BJ (cell line): ENCODE measurements at places on chromosomes 2 and 18. TPM values are rescaled to one million over a fixed set of nuclear protein-coding genes. Genes with fewer than 3 reads are reported as not detected.

Gene IL1R1
- 37.3 and 43.4 TPM in 2 replicates for polyA plus RNA-seq

DNA sequence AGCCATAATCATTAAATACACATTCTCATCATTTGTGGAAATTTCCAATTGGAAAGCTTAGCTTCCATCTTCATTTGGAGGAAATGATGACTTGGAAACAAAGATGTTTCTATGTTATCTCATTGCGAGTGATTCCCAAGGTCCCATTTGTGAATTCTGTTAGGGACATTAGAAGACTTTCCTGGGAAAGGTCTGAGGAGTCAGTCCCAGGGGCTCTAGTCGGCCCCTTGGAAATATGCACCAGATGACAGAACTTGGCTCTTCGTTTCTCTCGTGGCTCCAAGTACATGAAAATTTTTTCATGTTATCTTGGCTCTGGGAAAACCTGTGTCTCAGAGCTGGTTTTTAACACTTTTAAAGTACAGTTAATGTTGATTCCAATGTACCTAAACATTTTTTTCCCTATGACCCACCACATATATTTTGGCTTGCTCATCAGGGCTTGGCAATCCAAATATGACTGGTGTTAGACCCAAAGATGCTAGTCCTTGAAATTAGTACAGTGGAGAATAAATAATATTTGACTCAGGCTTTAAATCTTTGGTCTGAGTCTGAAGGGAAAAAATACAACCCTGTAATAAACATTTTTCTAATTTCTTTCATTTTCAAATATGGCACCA is 15.4 kb upstream of the CAVIN2 start:
- no peak for DNase-seq

- DNase-seq: no peak
Observed at GRCh38 chr2:7706791-7707190, 789.6 kb downstream of the RNF144A start.

DNA sequence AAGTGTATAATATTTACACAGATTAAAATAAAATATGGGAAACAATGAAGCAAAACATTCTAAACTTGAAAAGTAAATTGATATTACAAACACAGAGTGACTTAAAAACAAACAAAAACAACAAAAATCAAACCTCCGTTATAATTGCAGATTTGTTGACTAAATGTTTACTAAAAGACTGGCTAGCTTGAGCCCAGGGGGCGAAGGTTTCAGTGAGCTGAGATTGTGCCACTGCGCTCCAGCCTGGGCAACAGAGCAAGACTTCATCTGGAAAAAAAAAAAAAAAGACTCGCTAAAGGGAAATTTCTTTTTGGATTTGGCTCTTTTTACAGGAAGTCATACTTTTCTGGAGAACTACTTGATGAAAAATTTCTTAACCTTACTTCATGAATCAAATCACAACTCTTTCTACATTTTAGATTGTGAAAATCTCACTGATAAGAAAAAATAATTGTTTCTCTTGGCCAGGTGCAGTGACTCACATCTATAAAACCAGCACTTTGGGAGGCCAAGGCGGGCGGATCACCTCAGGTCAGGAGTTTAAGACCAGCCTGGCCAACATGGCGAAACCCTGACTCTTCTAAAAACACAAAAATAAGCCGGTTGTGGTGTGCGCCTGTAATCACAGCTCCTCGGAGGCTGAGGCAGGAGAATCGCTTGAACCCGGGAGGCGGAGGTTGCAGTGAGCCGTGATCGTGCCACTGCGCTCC is 9.7 kb downstream of the TFPI start:
- no peak for DNase-seq

- DNase-seq: no peak
Observed at GRCh38 chr2:74894272-74894981, 60.5 kb downstream of the HK2 start.

DNA sequence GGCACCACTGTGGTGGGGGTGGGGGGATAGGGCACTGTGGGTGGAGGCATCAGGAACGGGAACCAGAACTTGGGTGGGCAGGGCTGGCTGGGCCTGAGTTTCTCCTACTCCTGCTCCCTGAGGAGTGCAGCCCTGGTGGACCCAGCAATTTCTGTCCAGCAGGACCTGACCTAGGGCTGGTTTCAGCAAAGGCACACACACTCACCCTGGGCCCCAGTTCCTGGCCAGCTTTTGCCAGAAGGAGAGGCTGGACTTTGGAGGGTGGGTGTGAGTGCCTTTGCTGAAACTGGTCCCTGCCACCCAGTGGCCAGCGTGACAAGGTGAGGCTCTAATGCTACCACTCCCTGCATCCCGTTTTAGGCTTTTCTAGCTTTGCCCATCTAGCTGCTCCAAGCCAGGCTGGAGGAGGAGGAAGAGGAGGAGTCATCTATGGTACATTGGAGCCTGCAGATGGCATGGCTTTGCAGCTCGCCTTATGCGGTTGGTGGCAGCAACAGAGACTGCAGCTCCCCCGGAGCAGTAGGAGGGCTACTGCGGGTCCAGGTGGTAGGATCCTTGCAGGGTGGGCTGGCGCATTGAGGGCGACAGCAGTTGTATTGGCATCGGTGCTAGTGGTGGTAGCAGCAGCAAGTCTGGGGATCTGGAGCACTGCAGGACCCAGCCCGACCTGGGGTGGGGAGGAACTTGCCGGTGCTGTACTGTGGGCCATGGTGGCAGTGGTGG is 40.4 kb upstream of the IMP4 start:
- no peak for DNase-seq

Gene GAREM2
- 1.3 and 2.3 TPM in 2 replicates for polyA plus RNA-seq

- no peak for DNase-seq
Observed at GRCh38 chr18:13446610-13447461, 228.3 kb downstream of the LDLRAD4 start.

GRCh38 chr2:180205621-180206235 is 198.6 kb upstream of the CWC22 start:
- no peak for DNase-seq

- no peak for DNase-seq
Observed at GRCh38 chr2:161420406-161421074, 4.4 kb downstream of the TBR1 start.

Gene CYRIA
- not detected in 2 replicates for polyA plus RNA-seq

DNA sequence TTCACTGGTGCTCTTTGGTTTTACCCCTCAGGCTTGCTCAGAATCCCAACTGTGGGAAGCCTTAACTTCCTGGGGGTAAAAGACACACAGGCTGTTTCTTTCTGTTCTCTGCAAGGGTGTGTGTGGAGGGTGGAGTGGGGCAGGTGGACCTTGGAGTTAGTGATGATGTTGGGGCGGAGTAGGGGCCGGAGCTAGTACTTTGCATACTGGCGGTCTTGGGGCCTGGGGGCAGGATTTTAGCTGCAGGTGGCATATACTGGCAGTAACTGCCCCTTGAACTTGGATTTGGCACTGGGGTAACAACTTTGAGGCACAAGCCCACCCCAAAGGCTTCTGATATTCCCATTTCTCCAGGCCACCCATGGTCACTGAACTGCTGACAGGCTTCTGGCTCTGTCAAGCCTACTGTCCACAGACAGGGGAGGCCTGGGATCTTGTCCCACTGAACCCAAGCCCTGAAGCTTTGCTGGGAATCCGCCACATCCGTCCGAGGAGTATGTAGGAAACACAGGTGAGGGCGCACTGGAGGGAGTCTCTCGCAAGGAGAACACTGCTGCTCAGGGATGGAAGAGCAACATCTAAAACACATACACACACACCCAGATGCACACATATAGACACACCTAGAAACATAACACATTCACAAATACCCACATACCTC is 258.9 kb downstream of the DYSF start:
- DNase-seq: no peak

Gene SLC19A3
- 0.27 TPM in 1 of 2 replicates, not detected in the other for polyA plus RNA-seq

Gene LONRF2
- 0.02 and 0.04 TPM in 2 replicates for polyA plus RNA-seq

Gene TMEM163
- not detected in 2 replicates for polyA plus RNA-seq

DNA sequence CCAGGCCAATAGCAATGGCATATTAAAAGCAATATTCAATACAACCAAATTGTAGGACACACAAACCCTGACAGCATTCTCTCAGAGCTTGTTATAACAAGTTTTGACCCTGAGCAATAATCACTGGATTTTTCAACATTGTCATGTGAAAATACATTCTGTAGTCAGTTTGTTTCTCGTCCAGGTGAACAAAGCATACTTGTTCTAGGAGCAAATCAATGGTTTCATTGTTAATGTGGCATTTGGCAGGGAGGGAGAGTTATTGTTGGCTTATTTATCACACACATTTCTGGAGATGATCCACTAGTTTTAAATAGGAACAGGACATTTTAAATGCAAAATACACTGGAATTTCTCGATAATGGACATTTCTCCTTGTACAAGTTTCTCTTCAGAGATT is 69.9 kb upstream of the L3MBTL4 start:
- DNase-seq: no peak

GRCh38 chr18:5973099-5973498 is 77.8 kb upstream of the TMEM200C start:
- DNase-seq: no peak

- DNase-seq: no peak
Observed at GRCh38 chr2:85765081-85765731, 11.4 kb downstream of the ATOH8 start.

Gene GCG
- polyA plus RNA-seq: not detected in 2 replicates

DNA sequence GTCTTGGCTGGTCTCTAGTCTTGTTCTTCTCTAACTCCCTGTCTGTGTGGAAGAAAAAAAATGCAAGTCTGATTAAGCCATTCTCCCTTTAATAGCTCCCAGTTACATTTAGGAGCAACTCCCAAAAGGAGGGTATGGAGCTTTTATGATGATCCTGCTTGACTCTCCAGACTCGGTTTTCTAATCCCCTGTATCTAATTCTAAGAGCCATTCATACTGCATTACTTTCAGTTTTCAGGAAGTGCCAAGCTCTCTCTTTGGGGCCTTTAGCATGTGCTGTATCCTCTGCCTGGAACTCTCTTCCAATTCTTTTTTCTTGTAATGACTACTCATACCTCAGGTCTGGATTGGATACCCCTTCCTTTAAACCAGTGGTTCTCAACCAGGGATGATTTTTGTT is 219.7 kb upstream of the SPRED2 start:
- no peak for DNase-seq

Gene TTN
- not detected in 2 replicates for polyA plus RNA-seq

DNA sequence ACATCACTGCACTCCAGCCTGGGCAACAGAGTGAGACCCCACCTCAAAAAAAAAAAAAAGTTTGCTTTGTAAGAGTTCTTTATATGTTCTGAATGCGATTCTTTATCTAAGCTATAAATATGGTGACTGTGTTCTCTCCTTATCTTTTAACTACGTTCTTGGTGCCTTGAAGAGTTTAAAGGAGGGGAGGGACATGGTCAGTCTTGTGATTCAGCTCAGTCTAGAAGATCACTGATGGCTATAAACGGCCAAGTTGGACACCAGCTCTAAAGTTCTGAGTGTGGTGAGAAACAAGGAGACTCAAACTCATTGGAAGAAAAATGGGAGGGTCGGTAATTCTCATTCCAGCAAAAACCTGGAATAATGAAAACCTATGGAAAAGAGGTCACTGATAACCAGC is 128.4 kb upstream of the SEC11C start:
- no peak for DNase-seq

DNA sequence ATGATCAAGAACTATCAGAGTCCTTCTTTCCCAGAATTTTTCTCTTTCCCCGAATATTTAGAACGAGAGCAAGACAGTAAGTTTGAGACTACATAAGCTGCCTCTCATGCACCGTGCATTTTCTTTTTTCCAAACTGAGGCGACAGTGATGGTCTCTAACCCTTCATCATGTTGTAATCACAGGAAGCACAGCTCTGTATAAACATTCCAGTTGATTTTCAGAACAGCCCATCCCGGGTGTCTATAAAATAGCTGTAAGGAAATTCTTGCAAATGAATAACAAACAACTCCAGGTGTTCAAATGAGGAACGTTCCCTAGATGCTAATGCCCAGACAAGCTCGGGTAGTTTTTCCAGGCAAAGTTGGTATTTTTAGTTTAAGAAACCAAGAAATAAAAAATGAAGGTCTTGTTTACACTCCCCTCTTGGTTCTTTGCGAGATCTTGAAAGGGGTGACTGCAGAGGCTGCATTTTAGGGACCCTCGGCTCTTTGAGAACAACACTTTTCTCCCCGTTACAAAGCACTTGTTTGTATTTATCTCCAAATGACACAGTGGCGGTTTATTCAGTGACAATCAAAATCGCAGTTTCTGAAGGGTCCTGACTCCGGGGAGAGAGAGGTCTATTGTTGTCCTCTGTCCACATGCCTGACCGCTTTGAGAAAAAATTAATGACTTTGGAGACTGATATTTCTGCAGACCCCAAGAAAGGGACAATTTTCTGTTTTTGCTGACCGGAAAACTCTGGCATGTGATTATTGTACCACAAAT is 101.1 kb upstream of the NCK2 start:
- DNase-seq: no peak

DNA sequence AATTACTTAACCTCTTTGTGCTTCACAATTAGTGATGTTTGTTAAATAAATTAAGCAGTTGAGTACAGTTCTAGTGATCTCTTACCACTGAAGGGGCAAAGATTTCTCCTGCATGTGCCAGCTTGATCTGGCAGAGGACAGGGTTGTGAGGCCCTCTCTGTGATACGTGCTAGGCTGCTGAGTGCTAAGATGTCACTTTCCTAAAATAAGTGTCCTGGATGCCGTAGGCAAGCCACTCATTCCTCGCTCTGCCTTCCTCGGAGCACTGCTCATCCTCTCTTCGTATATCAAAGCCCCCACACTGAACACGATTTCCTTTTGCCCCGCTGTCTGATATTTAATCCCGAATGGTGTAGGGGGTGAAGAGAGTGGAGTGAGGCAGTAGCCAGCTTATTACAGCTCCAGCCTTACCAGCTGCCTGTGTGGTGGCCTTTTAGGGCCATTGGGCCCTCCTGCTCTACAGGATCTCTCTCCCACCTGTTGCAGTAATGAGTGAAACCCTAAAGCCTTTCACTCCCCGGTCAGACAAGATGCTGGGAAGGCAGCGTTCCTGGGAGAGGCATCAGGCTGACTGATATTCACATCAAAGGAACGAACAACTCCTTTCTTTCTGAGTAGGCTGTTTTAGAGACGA is 40.5 kb downstream of the PTPRM start:
- no peak for DNase-seq

- DNase-seq: no peak
Observed at GRCh38 chr2:222315443-222316121, 16.8 kb upstream of the PAX3 start.

GRCh38 chr2:112634153-112634873 is 11.4 kb upstream of the SLC20A1 start:
- DNase-seq: no peak

DNA sequence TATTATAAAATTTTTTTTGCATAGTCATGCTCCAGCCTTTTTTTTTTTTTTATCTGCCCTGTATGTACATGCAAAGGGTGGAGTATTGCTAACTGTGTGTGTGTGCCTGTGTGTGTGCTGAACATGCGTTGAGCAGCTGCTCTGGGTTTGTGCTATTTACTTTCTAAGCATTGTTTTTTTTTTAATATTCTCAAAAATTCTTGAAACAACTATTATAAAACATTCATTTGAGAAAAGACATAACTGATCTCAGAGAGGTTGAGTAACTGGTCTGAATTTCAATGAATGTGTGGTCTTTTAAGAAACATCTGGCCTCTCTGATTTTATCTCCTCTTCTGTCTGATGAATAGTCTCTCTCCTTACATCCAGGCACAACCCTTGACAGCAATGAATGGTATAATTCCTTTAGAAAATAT is 366.0 kb upstream of the SLC14A2 start:
- DNase-seq: peak; percentile 66

GRCh38 chr2:233256048-233256447 is 4.6 kb downstream of the ATG16L1 start:
- DNase-seq: no peak
